Activated CD8-positive, alpha-beta memory T cell treated with anti-CD3 and anti-CD28 coated beads for 36 hours (primary cell): ENCODE measurements at places on chromosomes 12 and 14. TPM values are rescaled to one million over a fixed set of nuclear protein-coding genes. Genes with fewer than 3 reads are reported as not detected.

C12orf50 gene
- total RNA-seq: not detected

CCDC60 gene
- total RNA-seq: not detected

C3AR1 gene
- 1.1 TPM for total RNA-seq

SMIM41 gene
- total RNA-seq: not detected

TAS2R19 gene
- total RNA-seq: 0.80 TPM

PELI2 gene
- total RNA-seq: 2.9 TPM

SLCO1C1 gene
- total RNA-seq: not detected

MSRB3 gene
- total RNA-seq: not detected

ADAMTS20 gene
- total RNA-seq: not detected

PLBD1 gene
- 0.15 TPM for total RNA-seq

TBX3 gene
- not detected for total RNA-seq

WNT5B gene
- not detected for total RNA-seq

JKAMP gene
- total RNA-seq: 27.9 TPM

RDH11 gene
- total RNA-seq: 59.1 TPM

SMOC1 gene
- total RNA-seq: not detected

RNF212B gene
- not detected for total RNA-seq

NOVA1 gene
- 0.19 TPM for total RNA-seq

A2M gene
- not detected for total RNA-seq

AKT1 gene
- total RNA-seq: 173 TPM

PTHLH gene
- total RNA-seq: 0.19 TPM

FSCB gene
- not detected for total RNA-seq

CLEC4C gene
- total RNA-seq: not detected

PIK3C2G gene
- not detected for total RNA-seq

MYO1A gene
- 1.7 TPM for total RNA-seq

KCNH3 gene
- total RNA-seq: 5.6 TPM

OR4E2 gene
- total RNA-seq: not detected

DENND5B gene
- 0.13 TPM for total RNA-seq

WSB2 gene
- 74.6 TPM for total RNA-seq

IFI27L1 gene
- total RNA-seq: 21.9 TPM

CBLN3 gene
- 8.1 TPM for total RNA-seq

RPL36AL gene
- 251 TPM for total RNA-seq

TRMT61A gene
- total RNA-seq: 23.2 TPM

TSPAN9 gene
- total RNA-seq: 0.40 TPM

KLRC3 gene
- 3.0 TPM for total RNA-seq

SALL2 gene
- total RNA-seq: 3.1 TPM

PRB2 gene
- not detected for total RNA-seq

ASIC1 gene
- 13.3 TPM for total RNA-seq

LRCOL1 gene
- total RNA-seq: not detected

PLEKHG7 gene
- not detected for total RNA-seq

NAV3 gene
- total RNA-seq: not detected
